AG09309 (cell line): ENCODE measurements at places on chromosomes 2 and 18.

DNA sequence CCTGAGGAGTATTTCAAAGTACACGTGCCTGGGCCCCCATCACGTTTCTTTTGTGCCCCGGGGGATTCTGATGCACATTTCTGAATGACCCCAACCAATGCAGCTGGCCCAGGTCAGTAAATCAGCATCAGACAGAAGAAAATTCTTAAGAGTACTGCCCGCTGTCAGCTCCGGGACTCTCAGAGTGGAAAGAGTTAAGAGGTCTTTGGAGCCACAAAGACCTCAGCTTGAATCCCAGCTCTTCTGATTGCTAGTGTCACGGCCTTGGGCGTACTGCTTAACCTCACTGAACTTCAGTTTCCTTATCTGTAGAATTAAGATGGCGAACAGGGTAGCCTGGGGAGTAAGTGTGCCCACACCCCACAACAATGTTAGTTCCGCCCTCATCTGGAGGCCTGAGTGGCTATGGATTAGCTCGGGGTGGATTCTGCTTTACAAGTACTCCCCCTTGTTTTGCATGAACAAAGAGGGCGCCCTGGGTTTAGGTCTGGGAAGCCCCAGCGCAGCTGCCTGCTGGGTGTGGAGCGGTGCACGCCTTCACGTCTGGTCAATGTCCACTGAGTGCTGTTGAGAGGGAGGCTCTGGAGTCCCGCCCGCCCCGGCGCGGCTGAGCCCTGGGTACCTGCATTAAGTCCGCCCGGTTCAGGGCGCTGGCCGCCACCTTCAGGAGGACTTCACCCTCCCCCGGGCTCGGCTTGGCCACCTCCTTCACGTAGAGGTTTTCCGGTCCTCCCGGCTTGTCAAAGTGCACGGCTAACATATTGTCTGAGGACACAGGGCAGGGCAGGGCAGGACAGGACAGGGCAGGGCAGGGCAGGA, 858 bp downstream of the TP53I3 start:
- DNase-seq, result peak; percentile 44

DNA sequence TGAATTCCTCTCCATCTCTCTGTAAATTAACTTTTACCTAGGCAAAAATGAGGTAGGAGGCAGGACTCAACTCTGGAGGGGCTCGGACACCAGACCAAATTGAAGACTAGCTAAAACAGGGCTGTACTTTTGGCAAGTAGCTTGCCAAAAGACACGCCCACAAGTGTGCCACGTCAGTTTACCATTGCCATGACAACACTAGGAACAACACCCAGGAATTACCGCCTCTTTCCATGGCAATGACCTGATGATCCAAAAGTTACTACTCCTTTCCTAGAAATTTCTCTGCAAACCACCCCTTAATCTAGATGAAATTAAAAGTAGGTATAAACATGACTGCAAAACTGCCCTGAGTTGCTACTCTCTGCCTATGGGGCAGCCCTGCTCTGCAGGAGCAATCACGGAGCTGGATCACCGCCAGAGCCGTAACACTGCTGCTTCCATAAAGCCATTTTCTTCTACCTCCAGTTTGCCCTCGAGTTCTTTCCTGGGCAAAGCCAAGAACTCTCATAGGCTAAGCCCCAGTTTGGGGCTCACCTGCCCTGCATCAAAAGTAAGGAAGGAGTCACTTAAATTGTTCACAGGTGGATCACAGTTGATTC, 66.0 kb upstream of the FAM136A start:
- DNase-seq, result no peak

- no peak for DNase-seq
Observed at GRCh38 chr2:112927745-112928144, 16.8 kb downstream of the IL37 start.

GRCh38 chr2:239770246-239770639, 254.9 kb downstream of the NDUFA10 start:
- DNase-seq, result no peak
